Smooth muscle cell of the pulmonary artery (primary cell): ENCODE measurements at places on chromosomes 13 and 19. TPM values are rescaled to one million over a fixed set of nuclear protein-coding genes. Genes with fewer than 3 reads are reported as not detected.

Gene MAMSTR
- 0.65 and 0.69 TPM in 2 replicates for total RNA-seq

Gene CEACAM7
- not detected in 2 replicates for total RNA-seq

Gene GFY
- not detected in 2 replicates for total RNA-seq

Gene C13orf46
- total RNA-seq: 0.78 and 0.89 TPM in 2 replicates

Gene PRX
- 1.4 and 1.6 TPM in 2 replicates for total RNA-seq

Gene COMMD6
- total RNA-seq: 38.3 and 44.0 TPM in 2 replicates

Gene NPAS1
- 0.79 and 1.7 TPM in 2 replicates for total RNA-seq

Gene LRRC25
- total RNA-seq: 0.07 TPM in 2 replicates

Gene SELENOV
- not detected in 2 replicates for total RNA-seq

Gene SPTBN4
- 1.2 and 5.3 TPM in 2 replicates for total RNA-seq

Gene AP2A1
- 145 and 148 TPM in 2 replicates for total RNA-seq

Gene GPR12
- total RNA-seq: not detected in 2 replicates

Gene MYPOP
- 2.2 and 3.5 TPM in 2 replicates for total RNA-seq

Gene NAPSA
- total RNA-seq: 0.33 and 0.36 TPM in 2 replicates

Gene ATP4B
- not detected in 2 replicates for total RNA-seq

Gene KLK11
- total RNA-seq: not detected in 2 replicates

Gene SRRM5
- 0.03 TPM in 1 of 2 replicates, not detected in the other for total RNA-seq

Gene KLK2
- not detected in 2 replicates for total RNA-seq

Gene ZNF534
- 0.07 and 0.23 TPM in 2 replicates for total RNA-seq

Gene ZNF98
- not detected in 2 replicates for total RNA-seq

Gene FGF22
- total RNA-seq: not detected in 2 replicates

Gene NLRP9
- not detected in 2 replicates for total RNA-seq

Gene RNF113B
- not detected in 2 replicates for total RNA-seq

Gene ZNF154
- 7.0 and 8.1 TPM in 2 replicates for total RNA-seq

Gene KISS1R
- total RNA-seq: not detected in 2 replicates

Gene CALR3
- not detected in 2 replicates for total RNA-seq

Gene ZNF823
- 3.6 and 3.9 TPM in 2 replicates for total RNA-seq

Gene PRSS57
- not detected in 2 replicates for total RNA-seq

Gene ZNF610
- 3.5 and 4.8 TPM in 2 replicates for total RNA-seq

Gene LGALS7B
- total RNA-seq: not detected in 2 replicates

Gene ZSCAN4
- total RNA-seq: 0.07 TPM in 1 of 2 replicates, not detected in the other

Gene ADGRE2
- total RNA-seq: 0.13 and 0.30 TPM in 2 replicates
